Occipital lobe (tissue), 3 donors: ENCODE measurements at places on chromosomes 16 and 17. TPM values are rescaled to one million over a fixed set of nuclear protein-coding genes. Genes with fewer than 3 reads are reported as not detected.

PERCC1 gene
- total RNA-seq = not detected

TEKT1 gene
- 1.2 TPM for total RNA-seq

USP6 gene
- 0.16 TPM for total RNA-seq

MLKL gene
- 0.47 TPM for total RNA-seq

KCNJ2 gene
- 10.3 TPM for total RNA-seq

KIF1C gene
- total RNA-seq = 12.5 TPM

SPIRE2 gene
- 17.0 TPM for total RNA-seq

UMOD gene
- not detected for total RNA-seq

ARL5C gene
- not detected for total RNA-seq
